ENCODE measurements at places on chromosomes 2 and 18.

DNA sequence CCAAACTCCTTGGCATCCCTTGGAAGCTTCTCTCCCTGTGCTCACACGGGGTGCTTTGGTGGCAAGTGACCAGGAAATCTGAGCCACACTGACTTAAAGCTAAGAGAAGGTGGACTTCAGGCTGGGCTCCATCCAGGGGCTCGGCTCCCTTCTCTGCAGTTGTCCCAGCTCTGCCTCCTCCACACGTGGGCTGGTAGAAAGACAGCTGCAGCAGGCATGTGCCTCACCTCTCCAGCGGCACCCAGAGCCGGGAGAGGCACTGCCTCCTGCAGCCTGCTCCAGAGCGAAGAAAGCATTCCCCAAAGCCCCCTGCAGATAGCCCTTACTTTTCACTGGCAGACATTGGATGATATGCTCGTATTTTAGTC is 11.3 kb downstream of the KCNF1 start:
- DNase-seq, result no peak

DNA sequence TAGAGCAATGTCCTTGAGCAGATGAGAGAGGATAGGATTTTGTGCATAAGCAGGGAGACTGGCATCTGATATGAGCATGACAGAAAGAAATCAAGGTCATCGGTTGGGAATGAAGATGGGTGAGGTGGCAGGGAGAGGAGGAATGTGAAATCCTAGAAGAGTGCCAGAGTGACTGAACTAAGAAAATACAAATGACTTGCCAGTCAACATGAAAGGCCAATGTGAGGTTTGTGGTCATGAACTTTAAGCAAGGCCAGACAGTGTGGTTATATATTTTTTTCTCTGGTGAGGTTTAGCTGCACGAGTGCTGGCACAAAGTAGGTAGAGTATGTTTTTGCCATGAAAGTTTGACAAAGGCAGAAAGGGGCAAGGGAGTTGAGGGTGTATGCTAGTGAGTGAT is 21.2 kb downstream of the QPCT start:
- no peak for DNase-seq

DNA sequence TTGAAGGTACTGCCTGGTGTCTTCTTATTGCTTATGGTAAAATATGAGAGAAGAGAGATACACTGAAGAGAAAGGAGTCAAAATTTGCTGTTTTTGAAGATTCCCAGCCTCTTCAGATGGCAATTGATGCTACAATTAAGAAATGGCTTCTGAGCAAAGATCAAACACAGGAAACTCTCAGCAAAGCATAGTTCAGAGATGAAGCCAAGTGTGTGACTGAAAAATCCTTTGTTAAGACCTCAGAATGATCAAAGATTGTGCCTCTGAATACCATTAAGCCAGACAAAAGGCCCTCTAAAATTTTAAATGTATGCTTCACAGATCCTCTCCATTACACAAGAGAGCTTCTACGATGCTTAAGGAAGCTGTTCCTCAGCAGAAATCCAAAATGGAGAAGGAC is 216.3 kb downstream of the UXS1 start:
- DNase-seq, result no peak

DNA sequence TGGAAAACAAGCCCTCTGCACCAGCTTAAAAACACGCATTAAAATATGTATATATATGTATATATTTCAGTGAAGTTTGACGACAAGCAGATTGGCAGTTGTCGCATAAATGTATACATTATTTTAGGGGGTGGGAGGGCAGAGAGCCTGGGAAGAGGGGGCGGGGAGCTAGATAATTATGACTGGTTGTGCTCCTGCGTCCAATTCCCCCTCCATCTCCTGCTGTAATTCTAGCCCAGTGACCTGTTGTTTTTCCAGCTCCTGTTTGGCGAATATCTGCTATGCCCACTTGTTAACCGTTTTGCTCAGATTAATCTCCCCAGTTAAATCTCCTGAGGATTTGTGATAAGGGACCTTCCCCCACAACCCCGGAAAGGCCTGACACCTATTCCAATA is 656 bp downstream of the UNC80 start:
- DNase-seq, result no peak

- DNase-seq, result no peak
Observed at GRCh38 chr2:33913071-33913616, 314.0 kb upstream of the FAM98A start.

DNA sequence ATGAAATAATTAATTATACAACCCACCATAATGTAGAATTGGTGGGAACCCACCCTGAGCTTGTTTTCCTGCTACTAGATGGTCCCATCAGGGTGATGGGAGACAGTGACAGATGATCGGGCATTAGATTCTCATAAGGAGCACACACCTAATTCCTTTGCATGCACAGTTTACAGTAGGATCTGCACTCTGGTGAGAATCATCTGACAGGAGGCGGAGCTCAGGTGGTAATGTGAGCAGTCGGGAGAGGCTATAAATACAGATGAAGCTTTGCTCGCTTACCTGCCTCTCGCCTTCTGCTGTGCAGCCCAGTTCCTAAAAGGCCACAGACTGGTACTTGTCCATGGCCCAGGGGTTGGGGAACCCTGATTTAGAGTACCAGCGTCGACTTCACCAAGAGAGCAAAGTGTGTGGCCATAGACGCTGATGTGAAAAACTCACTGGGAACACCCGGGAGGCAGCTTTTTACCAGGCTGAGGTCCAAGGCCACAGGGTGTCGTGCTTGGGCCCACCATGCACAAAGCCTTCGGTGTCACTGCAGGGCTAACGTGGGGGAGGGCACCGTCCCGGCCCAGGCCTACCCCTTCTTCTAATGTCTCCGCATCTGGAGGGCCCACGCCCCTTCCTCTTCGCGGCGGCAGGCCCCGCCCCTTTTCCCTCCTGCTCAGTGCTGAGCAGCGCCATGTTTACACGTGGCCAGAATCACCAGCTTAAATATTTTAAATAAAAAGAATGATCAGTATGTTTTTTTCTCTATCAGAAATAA is 296.8 kb upstream of the HDAC4 start:
- DNase-seq, result no peak

- no peak for DNase-seq
Observed at GRCh38 chr2:171824086-171824485, 70.0 kb downstream of the SLC25A12 start.

DNA sequence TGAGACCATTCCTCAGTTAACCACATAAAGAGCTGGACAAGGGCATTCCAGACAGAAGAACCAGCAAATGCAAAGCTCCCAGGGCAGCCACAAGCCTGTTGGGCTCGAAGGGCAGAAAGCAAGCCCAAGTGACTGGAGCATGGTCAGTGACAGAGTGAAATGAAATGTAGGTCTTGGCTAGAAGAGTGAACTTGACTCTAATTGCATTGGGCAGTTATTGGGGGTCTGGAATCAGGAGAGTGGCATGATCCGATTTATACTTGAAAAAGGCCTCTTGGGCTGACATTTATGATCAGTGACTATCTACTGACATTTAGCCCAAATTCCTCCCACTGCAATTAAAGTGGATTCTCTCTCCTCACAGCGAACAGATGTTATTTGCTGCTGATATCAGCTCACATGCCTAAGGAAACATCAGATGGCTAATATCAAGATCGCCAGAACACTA is 152.5 kb upstream of the KLF7 start:
- DNase-seq, result no peak

GRCh38 chr2:144426981-144427479 is 92.9 kb downstream of the ZEB2 start:
- DNase-seq, result no peak

DNA sequence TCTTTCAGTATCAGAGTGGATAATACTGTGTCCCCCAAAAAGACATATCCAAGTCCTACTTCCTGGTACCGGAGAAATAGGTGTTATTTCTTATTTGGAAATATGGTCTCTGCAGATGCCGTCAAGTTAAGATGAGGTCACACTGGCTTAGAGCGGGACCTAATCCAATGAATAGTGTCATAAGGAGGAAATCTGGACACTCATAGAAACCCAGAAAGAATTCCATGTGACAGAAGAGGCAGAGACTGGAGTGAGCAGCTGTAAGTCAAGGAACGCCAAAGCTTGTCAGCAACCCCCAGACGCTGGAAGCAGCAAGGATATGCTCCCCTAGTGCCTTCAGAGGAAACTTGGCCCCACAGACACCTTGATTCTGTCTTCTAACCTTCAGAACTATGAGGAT is 69.8 kb downstream of the CCBE1 start:
- DNase-seq, result no peak

All from esophagus squamous epithelium (tissue), 5 donors.